Kidney capillary endothelial cell (primary cell): ENCODE measurements at places on chromosomes 4 and X.

GRCh38 chrX:68083510-68083909 lies 349.8 kb downstream of the OPHN1 start:
- no peak for DNase-seq

GRCh38 chr4:16196482-16197393 lies 29.5 kb downstream of the TAPT1 start:
- peak; percentile 66 for DNase-seq

DNA sequence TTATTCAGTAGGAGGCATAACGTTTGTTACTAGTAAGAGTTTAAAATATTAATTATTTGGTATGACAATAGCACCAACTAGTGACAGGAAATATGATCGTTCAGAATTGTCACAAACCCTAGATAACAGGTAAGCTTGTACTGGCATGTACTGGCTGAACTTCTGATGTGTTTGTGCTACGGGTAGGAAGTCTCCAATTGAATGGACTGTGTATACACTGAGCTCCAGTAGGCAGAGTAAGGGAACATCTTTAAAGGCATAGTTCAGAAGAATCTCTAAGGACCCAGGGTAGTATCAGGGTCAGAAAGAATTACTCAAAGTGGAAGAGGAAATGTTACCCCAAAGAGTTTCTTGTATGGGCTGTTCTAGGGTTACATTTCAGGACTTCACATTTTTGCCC lies 230.4 kb downstream of the EDA2R start:
- DNase-seq: no peak

- DNase-seq: peak; percentile 23
Observed at GRCh38 chr4:84583876-84584380, 1.0 kb downstream of the CDS1 start.

- no peak for DNase-seq
Observed at GRCh38 chr4:13917015-13917414, 289.5 kb upstream of the BOD1L1 start.

DNA sequence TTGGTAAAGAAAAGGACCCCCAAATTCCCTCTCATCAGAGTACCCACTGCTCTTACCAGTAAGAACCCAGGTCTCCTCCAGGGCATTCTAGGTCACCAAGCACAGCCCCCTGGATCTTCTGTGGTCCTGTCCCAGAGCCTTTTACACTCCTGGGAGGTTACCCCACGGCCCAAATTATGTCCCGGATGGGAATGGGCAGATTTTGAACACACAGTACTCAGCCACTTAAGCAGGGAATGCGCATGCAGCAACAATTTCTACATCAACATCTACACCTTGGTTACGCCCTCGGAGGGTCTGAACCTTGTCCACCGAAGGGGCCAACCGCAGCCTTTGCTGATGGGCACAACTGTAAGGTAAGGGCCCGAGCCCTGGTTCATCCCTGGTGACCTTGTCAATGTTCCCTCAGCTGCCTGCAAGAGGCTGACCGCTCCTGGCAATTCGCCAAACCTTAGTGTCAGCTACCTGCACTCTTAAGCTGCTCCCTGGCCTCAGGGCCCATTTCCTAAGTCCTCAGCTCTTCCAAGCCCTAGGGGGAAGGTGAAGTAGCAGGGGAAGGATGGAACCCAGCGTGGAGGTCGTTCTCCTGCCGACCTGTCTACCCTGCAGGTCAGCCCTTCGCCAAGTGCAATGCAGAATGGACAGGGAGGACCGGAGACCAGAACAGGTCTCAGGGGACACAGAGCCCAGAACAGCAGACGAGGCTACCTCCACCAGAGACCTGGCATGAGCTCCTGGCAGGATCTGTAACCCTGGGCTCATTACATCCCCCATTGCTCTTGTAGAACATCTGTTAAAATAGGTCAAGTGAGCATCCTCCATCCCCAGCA lies 5.9 kb downstream of the TIMP1 start:
- DNase-seq: no peak

DNA sequence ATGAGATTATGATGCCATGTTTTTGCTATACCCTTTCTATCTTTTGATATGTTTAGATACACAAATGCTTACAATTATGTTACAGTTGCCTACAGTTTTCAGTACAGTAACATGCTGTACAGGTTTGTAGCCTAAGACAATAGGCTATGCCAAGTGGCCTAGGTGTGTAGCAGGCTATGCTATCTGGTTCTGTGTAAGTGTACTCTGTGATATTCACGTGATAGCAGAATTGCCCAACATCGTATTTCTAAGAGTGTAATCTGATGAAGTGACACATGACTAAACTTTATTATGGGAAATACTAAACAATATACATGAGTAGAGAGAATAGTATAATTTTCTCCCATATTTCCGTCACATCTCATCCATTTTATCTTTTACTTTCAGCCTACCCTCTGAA lies 97.0 kb downstream of the CLDN22 start:
- no peak for DNase-seq

DNA sequence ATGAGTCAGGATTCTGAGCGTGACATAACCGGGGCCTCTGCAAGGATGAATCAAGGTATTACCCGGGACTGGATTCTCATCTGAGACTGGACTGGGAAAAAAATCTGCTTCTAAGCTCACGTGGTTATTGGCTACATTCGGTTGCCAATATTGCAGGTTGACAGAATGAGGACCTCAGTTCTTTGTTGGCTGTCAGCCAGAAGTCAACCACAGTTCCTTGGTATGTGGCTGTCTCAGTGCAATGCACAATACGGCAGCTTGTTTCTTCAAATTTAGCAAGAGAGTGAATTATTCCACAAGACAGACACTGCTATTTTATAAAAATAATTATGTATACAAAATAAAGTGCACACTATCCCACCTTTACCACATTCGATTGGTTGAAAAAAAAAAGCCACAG lies 424.2 kb downstream of the KLHL4 start:
- no peak for DNase-seq

- no peak for DNase-seq
Observed at GRCh38 chr4:41613821-41614220, 75.9 kb downstream of the LIMCH1 start.

DNA sequence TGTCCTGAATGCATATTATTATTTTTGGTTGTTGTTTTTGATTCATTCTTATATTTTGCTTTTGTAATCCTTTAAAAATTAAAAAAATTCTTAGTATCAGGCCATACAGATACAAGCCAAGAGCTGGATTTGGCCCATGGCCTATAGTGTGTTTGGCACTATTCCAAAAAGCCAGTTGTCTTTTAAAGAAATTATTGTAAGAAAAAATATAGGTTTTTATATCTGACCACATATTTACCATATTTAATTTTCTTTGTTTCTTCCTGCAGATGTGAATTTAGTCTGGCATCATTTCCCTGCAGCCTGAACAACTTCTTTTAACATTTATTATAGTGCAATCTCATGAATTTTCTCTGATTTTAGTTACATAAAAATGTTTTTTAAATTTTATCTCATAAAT lies 652.8 kb upstream of the NR3C2 start:
- DNase-seq: no peak

- no peak for DNase-seq
Observed at GRCh38 chr4:181827246-181827645, 416.0 kb upstream of the TENM3 start.

DNA sequence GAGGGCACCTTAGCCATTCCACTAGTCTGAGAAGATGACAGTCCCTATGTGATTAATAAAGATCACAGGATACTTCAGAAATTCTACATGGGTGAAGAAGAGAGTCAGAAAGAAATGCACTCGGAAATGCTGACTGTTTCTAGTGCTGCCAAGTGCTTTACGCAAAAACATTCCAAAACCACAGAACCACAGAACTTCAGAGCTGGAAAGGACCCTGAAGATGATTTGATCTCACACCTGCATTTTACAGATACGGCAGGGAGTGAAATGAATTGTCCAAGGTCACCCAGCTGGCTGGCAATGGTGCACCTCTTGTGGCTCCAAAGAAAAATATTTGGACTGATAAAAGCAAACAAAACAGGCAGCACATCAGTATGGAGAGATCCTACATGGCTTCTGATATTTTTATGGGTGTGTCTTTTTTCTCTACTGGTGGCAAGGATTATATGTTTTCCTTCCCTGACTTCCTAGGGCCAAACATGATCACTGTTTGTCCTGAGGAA lies 115.9 kb downstream of the MAML3 start:
- DNase-seq: no peak

DNA sequence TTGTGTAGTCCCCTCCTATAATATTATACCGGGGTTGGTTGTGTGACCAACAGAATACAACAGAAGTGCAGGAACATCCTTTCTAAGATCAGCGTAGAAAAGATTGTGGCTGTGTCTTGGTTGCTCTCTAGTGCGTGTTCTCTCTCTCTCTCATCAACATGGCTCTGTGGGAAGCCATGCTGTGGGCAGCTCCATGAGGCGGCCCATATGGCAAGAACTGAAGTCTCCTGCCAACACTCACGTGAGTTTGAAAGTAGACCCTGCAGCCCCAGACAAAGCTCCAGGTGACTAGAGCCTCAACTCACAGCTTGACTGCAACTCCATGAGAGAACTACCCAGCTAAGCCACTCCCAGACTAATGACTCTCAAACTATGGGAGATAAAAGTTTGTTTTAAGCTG lies 118.7 kb downstream of the TSPAN5 start:
- no peak for DNase-seq

DNA sequence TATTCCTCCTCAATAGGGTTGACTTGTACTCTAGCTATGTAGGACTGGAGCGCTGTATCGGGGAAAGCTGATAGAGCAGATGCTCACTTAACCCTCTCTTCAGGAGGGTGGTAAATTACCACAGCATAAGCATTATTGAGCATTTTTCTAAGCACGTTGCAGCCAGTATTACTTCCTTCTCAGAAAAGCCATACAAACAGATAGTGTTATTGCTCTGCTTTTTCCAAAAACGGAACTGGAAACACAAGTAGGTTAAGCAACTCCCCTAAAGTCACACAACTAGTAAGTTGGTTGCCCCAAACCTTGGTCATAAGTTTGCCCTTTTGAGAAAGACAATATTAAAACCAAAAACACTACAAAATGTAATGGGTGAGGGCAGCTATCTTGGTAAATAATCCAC lies 73.9 kb downstream of the REELD1 start:
- DNase-seq: no peak

GRCh38 chrX:1524874-1525582 lies 12.0 kb downstream of the P2RY8 start:
- no peak for DNase-seq

DNA sequence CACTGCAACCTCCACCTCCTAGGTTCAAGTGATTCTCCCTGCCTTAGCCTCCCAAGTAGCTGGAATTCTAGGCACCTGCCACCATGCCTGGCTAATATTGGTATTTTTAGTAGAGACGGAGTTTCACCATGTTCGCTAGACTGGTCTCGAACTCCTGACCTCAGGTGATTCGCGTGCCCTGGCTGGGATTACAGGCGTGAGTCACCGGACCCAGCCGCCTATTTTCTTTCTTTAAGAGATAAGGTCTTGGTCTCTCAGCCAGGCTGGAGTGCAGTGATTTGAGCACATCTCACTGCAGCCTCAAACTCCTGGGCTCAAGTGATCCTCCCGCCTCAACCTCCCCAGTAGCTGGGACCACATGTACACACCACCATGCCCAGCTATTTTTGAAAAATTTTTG lies 166.5 kb downstream of the DHRSX start:
- DNase-seq: no peak

DNA sequence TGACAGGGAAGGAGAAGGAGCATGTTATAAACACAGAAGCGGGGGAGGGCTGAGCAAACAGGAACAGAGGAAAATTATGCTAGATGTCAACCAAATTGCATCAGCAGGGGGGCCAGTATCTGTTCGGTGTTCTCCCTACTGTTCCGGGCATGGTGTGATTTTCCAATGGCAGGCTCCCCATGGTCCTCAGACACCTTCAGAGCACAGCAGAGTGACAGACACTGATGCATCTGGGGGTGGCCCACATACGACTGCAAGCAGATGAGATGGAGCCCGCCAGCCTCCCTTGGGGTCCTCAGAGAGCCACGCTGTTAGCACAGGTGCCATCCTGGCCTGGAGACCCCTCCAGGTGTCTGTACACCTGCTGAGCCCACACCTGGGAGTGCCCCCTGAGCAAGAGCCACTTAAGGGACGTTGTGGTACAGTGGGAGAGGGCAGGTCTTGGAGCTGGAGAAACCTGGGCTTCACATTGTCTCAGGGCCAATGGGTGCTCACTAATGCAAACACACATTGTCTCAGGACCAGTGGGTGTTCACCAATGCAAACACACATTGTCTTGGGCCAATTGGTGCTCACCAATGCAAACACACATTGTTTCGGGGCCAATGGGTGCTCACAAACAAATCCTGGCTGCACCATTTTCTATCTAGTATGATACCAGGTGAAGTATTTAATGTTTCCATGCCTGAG lies 95.4 kb downstream of the SLC2A9 start:
- DNase-seq: no peak
